Stimulated activated CD4-positive, alpha-beta T cell treated with anti-CD3 and anti-CD28 coated beads, Interleukin-4, amount 100 ng/mL, for 4 hours (primary cell): ENCODE measurements at places on chromosomes 6 and 20.

DNA sequence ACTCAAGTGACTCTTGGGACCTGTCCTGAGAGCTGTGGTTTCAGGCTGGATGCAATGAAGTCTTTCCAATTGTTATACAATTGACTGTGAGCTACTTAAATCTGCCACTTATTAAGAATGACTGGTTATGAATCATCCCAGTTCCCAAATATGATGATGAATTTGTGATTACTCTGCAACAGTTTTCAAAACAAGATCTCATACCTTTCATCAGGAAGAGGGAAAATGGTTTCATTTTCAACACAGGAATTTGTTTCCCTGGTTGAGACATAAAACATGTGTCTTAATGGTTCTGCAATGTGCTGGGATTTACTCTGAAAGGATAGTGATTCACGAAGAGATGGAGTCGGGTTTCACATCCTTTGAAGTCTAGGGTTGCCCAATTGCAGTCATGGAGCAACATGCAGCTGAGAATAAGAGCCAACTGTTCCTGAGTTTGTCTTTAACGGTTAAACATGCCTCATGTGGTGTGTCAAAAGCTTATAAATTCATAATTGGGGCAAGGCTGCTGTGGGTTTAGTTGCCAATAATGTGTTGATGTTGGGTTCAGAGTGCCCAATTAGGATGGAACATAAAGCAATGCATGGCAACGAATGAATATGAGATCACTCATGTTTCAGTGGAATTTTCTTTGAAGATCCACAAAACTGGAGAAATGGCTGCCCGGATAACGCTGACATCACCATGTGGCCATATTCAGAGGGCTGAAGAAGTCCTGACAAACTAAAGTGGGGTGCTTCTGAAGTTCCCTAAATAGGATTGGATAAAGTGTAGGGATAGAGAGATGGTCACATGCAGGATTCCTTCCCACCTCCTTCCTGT lies 41.0 kb downstream of the CYP24A1 start:
- DNase-seq: no peak

DNA sequence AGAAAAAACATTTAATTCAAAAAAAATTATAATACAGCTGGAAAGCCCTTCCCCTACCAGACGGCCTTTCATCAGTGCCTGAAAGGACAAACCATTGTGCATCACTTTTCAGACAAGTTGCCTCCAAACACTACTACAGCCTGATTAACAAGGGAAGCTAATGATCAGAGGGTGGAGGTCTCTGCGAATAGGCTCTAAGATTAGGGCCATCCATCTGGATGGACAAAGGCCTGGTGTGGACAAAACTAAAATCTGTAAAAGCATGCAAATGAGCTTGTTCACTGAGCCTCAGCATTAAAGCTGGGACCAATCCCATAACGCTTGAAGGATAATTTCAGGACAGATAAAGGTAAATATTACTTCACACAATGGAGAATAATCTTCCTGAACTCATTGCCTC lies 228.7 kb upstream of the PLN start:
- DNase-seq: no peak

DNA sequence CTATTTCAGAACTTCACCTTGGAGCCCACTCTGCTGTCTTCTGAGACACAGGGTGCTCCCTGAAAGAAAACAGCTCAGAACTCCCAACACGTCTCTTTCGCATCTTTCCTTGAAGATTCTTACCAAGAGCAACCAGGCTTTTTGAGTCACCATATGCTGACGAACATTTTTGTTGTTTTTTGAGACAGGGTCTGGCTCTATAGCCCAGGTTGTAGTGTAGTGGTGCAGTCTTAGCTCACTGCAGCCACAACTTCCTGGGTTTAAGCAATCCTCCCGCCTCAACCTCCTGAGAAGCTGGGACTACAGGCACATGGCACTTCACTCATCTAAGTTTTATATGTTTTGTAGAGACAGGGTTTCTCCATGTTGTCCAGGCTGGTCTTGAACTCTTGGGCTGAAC lies 68.5 kb downstream of the TRMT11 start:
- DNase-seq: no peak

GRCh38 chr6:90500458-90500857 lies 86.4 kb downstream of the MAP3K7 start:
- DNase-seq: no peak
